Activated CD4-positive, alpha-beta T cell treated with anti-CD3 and anti-CD28 coated beads, Interleukin-2, amount 50 U/mL, for 24 hours (primary cell): ENCODE measurements at places on chromosomes 2 and 18.

DNA sequence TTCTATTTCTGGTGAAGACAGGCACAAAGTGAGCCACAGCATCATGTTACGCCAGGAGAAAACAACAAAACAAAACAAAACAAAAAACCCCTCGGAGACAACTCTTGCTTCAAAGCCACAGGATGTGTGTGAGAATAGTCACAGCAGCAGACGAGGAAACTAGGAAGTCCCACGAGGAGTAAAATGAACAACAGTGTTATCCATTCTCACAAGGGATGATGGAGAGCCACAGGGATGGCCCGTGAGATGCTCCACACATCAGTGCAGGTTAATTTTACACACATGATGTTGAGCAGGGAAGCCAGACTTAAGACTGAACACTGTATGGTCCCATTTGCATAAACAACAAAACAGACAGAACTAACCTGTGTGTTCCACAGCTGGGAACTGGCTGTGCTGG is 128.5 kb upstream of the TMEM18 start:
- no peak for DNase-seq

DNA sequence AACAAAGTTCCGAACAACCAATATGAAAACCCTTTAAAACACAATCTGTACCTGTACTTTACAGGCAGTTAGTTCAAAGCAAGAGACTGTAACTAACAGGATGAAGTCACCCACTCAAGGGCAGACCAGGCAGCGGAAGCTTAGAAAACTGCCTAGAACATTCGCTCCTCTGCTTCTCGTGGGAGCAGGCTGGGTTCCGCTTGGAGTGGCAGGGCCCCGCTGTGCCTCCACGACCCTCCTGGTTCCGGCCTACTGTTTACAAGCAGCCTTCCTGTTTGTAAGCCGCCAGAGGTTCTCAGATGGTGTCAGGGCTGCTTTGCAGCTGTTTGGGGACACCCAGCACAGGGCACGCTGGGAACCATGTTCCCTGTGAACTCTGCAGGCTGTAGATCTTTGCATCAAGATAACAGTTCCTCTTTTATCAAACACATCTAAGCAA is 31.3 kb downstream of the CIB4 start:
- DNase-seq: no peak

- no peak for DNase-seq
These were observed 253.0 kb upstream of the KLHL29 start for GRCh38 chr2:23132000-23132399.

DNA sequence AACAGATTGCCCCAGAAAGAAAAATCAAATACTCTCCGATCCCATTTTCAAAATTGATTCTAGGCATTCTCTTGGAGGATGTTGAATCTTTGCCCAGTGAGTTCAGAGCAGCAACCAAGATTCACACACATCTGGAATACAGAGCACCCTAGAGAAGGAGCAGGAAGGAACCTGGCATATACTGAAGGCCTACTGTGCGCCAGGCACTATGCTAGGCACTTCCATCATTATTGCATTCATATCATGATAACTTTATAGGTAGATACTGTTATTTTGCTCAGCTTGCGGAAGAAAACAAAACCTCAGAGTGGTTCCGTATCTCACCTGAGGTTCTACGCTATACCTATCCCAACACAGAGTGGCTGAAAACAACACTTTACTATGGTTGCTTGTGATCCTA is 160.3 kb upstream of the SERTAD2 start:
- DNase-seq: no peak

GRCh38 chr2:38080346-38080745 is 4.4 kb upstream of the CYP1B1 start:
- DNase-seq: no peak

- DNase-seq: no peak
These were observed 52.6 kb downstream of the NEDD4L start for GRCh38 chr18:58096658-58097057.

- no peak for DNase-seq
These were observed 164.0 kb upstream of the SIX3 start for GRCh38 chr2:44777537-44777936.

- no peak for DNase-seq
These were observed 77.2 kb upstream of the ST6GAL2 start for GRCh38 chr2:106963156-106963555.

DNA sequence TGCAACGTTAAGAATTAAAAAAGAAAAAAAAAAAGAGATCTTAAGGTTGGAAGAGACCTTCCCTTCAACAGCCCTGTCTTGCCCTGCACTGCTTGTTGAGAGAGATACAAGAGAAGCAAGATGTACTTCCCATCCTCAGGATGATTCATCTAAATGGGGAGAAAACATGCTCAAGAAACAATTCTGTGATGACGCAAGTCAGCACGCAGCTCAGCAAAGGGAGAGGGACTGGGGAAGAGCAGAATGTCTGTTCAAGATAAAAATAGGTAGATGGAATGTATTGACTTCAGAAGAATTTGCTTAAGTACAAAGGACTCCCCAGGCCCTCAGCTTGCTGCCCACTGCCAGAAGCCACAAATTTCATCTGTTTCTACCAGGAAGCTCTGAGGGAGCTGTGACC is 198.2 kb upstream of the SPRED2 start:
- no peak for DNase-seq

DNA sequence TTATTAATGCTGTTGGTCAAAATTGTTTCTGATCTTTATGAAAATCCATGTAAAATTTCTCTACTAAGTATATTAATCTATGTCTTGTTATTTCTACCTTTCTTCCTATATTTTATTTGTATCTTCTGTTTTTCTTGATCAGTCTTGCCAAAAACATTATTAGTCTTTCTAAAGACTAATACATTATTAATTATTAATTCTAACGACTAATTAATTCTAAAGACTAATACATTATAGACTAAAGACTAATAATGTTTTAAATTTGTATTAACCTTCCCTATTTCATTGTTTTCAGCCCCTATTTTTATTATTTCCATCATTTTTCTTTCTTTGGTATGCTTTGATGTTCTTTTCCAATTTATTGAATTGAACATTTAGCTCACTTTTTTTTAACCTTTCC is 27.7 kb downstream of the NEURL3 start:
- no peak for DNase-seq

DNA sequence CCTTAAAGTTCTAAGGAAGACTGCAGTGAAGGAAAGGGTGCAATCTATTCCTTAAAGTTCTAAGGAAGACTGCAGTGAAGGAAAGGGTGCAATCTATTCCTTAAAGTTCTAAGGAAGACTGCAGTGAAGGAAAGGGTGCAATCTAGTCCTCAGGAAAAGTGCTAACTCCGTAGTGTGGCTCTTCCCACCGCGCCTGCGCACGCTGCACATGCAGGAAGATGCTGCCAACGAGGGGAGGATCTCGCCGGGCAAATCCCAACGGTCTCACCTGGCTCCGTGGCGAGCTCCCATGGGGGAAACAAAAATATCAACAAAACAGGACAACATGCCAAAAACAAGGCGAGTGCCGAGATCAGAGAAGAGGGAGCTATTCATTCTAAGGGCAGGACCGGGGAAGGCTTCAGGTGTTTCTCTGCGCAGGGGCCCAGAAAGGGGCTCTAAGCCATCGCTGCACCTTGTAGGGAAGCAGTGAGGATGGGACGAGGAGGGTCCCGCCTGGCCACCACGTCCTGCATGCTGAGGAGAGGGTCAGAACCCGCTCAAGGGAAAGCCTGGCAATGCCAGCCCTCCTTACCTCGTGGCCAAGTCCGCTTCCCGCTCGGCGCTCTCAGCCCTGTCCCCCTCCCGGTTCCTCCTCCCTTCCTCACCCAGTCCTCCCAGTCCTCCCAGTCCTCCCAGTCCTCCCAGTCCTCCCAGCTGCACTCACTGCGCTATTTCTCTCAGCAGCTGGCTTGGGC is 24.5 kb downstream of the TIMM21 start:
- DNase-seq: no peak

DNA sequence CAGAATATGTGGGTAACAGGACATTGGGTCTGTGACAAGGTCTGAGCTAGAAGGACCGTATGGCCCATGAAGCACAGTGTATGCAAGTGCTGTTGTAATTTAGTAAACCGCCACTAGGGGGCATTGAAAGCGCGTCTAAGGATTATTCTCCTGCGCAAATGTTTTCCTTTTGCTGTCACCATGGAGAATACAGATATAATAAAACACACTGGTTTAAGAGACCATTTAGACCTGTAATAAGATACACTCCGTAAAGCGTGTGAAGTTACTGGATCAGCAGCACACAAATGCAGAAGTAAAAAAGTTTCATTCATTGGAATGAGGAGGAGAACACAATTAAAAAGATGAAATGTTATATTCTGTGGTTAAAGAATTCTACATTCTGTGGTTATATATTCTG is 272.4 kb downstream of the AGAP1 start:
- no peak for DNase-seq

GRCh38 chr2:229456091-229456490 is 185.0 kb upstream of the PID1 start:
- DNase-seq: no peak

- DNase-seq: no peak
These were observed 612.8 kb downstream of the RNF144A start for GRCh38 chr2:7530001-7530400.

GRCh38 chr2:215811003-215811402 is 202.3 kb downstream of the MREG start:
- no peak for DNase-seq

- DNase-seq: no peak
These were observed 21.8 kb upstream of the NT5C1B start for GRCh38 chr2:18611184-18611583.
